ENCODE measurements at places on chromosomes 3 and 15. TPM values are rescaled to one million over a fixed set of nuclear protein-coding genes. Genes with fewer than 3 reads are reported as not detected.

DNA sequence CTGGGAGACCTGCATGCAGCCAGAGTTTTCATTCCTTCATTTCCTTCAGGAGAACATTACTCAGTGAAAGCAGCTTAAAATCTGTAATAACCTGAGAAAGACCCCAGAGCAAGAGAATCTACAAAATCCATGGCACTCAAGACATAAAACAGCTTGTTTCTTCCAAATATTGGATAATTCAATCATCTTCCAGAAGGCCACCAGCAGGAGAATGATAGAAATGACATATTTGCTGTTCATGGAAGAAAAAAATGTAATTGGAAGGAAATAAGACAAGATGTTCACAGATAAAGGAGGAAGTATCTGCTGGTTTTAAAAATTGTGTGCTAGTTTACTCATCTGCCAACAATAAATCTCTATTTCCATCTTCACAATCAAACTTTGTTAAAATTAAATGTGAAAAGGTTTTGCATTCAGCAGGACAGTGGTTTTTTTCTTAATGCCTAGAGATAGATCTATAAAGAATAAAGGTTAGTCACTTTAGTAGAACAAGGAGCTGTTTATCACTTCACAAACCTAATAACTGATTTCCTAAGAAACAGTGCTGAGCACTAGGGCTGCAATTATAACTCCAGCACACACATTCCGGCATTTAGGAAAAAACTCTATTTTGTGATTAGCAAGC, 530.8 kb downstream of the NSUN3 start:
- DNase-seq: no peak

DNA sequence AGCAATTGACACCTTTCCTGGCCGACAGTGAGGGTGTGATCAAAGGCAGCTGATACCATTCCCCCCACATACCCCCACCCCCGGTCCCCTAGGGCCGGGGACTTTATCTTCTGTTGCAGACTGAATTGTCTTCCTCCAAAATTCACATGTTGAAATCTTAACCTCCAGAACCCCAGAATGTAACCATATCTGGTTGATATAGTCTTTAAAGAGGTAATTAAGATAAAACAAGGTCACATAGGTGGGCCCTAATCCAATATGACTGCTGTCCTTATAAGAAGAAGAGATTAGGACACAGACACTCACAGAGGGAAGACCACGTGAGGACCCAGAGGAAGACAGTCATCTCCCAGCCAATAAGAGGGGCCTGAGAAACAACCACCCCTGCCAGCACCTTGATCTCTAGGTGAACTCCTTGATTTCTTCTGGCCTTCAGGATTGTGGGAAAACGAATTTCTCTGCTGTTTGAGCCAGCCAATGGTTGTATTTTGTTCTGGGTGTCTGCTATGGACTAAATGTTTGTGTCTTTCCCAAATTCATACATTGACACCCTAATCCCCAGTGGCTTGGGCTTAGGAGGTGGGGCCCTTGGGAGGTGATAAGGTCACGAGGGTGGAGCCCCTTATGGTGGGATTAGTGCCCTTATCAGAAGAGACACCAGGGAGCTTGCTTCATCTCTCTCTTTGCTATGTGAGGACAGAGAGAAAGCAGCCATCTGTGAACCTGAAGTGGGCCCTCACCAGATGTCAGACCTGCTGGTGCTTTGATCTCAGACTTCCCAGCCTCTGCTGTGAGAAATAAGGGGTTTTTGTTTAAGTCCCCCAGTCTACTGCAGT, 144.0 kb downstream of the CHSY1 start:
- no peak for DNase-seq

GRCh38 chr3:46549408-46549904, 16.6 kb downstream of the LRRC2 start:
- DNase-seq: no peak

DNA sequence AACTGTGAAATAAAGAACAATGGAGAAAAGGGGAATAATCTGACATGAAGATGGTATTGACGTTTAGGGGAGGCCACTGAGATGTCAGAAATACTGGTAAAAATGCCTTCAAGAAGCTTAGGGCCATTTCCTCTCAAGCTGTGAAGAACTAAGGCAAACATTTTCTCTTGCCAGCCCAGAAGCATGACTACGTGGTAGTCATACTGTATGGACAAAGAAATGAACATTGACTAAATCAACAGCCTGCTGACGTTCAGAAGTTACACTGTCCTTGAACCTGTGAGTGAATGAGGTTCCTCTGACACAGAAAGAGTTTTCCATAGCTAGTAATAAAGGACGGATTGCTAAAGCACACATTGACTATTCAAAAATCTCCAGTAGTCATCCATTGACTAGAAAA, 121.0 kb downstream of the P3H2 start:
- DNase-seq: no peak

DNA sequence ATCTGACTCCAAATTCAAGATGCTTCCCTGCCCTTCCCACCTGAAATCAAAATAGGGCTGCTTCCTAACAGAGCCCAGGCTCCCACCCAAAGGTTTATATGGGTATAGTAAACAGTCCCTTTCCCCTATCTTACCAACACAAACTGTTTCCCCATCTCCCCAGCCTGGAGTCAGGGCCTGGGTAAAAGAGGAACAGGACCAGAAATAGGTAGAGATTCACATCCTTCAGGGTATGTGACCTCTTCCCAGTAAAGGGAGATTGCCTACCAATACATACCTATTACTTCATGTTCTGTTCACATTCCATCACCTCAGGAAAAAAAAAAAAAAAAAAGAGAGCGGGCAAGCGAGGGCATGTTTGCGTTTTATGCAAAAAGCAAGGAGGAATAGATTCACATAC, 9.7 kb upstream of the SHF start:
- DNase-seq: no peak

- no peak for DNase-seq
Observed at GRCh38 chr3:79598594-79598993, 169.2 kb downstream of the ROBO1 start.

DNA sequence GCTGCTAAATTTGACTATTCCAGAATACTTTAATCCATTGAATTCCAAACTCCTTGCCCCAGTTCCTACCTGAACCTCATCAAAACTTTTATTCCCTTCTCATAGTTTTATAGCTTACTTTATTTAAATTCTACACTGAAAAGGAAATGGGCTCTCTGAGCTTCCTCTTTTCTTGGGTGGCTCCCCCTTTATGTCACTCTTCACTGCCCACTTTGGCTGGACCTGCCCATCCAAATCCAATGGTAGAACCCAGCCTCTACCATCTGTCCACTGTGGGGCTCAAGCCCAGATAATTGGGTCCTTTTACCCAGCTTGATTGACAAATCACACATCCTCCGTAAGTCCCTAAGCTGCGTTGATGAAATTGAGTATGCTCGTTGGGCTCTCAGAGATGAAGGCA, 216.5 kb downstream of the BBX start:
- DNase-seq: no peak

- no peak for DNase-seq
Observed at GRCh38 chr3:41216422-41216821, 17.1 kb downstream of the CTNNB1 start.

DNA sequence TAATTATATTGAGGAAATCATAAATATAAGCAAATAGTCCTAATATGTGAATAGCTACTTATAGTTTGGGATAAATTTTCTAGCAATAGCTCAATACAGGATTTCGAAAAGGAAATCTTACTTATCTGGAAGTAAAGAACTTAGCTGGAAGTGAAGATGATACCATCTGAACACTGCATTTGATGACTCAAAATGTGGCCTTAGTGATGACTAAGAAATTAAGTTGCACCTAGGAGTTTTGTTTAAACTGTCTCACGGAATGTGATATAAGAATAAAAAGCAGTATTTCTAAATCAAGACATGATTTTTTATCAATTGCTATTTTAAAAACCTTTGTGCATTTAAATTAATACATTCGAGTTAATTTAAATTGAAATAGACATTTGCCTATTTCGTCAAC, 91.2 kb downstream of the EOMES start:
- DNase-seq: no peak

Gene SMCO1
- polyA plus RNA-seq: 2.2 TPM
